ENCODE measurements at places on chromosomes 13 and 19.

DNA sequence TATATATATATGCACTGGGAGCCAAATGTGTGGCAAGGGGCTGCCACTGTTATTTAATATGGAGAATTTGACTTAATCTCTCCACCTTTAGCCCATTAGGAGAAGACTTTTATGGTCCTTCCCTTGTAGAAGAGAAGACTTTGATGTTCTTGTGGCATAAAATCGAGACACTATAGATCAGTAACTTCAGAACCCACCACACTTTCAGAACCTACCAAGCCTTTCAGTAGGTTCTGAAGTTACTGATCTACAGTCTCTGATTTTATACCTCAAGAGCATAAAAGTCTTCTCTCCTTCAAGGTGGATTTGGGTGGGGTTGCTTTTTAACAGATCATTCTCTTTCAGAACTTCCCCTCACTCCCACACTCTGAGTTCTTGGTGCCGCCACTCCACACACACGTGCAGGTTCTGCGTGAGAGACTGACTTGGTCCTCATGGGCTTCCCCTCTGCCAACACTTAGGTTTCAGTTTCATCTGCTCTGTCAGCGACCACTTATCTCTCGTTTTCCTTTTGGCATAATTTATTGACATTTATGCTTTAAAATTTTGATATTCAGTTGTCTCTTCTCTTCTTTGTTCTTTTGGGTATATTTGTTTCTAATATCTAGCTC is 213.4 kb upstream of the PCDH17 start:
- no peak for DNase-seq

GRCh38 chr13:33642374-33643065 is 175.4 kb upstream of the RFC3 start:
- DNase-seq: no peak

- DNase-seq: no peak
These were observed 8.4 kb upstream of the CYP2B6 start for GRCh38 chr19:40982594-40983101.

GRCh38 chr13:106314417-106314816 is 221.0 kb downstream of the EFNB2 start:
- no peak for DNase-seq

DNA sequence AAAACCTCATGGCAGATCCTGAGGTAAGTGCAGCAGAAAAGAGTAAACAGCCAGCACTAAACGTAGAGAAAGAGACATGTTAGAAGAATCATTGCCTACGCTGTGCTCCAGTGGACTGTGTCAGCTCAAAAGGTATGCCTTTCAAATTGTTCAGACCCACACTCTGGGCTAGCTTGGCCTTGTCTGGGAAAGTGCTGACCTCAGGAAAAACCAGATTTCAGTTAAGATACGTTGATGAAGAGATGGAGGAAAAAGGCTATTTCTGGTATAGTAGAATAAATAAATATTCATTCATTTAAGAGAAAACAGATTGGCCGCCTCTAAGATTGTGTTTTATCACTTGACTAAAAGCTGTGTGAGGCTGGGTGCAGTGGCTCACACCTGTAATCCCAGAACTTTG is 9.6 kb upstream of the SUCLA2 start:
- DNase-seq: no peak

GRCh38 chr19:8000298-8001038 is 5.0 kb downstream of the ELAVL1 start:
- DNase-seq: no peak

DNA sequence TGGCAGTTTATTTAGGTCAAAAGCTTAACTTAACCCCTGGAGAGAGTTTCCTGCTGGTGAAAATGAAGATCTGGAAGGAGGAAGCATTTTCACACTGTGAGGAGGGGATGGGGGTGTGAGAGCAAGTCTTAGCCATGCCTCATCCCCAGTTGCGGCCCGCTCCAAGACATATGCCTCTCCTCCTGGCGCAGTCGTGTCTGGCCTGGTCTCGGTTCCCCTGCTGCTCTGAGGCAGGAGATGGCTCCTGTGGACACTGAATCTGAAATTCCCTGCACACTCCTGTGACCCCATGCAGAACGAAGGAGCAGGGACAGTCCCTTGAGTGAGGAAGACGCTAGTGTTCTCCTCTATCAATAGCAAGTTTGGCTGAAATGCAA is 360 bp upstream of the ZNF69 start:
- no peak for DNase-seq

GRCh38 chr19:16702123-16702522 is 17.5 kb upstream of the NWD1 start:
- DNase-seq: no peak

- no peak for DNase-seq
These were observed 9.4 kb upstream of the SBK3 start for GRCh38 chr19:55554741-55555152.

DNA sequence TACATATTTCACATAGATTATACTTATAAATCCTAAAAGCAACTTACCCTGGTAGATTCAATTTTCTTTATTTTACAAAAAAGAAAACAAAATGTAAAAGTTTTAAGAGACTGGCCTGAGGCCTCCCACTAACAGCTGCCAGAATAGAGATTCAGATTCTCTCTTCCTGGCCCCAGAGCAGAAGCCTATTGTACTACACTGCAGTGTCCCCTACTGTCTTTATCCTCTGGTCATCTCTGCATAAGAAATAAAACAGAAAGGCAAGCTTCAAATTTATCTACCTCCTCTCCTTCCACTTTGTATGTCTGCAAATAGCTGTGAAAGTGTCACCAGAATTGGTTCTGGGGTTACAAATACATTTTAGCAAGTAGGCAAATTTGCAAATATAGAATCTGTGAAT is 1004.1 kb upstream of the PCDH9 start:
- DNase-seq: peak; percentile 7

DNA sequence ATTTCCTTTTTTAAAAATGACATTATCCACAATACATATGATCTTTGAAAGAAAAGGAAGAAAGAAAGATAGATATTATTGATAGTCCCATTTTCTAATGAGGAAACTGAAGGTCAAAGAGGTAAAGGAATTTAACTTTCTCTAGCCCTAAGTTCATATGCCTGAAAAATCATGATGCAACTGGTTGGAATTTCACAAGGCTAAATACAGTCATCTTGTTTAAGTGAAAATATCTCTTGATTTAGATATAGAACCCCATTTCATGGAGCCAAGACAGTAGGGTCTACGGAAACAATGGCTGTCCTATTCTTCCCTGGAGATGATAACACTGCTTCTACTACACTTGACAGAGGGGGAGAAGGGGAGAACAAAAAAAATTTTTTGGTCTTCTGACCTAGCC is 366.2 kb downstream of the DNAJC15 start:
- DNase-seq: no peak

DNA sequence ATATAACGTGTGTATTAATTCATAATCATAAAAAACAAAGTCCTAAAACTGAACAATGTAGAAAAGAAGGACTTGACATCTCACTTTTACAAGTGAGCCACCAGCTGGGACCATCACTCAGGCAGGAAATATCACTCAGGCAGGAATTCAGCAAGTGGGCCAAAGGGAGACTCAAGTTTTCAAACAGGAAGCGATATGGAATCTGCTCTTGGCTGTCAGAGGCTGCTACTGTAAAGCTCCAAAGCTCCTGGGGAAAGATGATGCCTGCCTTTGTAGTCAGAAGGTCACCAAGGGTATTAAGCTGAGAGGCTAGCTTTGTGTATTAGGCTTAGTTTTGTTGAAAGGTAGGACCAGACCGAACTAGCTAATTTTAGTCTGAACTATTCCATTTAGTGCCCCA is 5.5 kb upstream of the AKAP11 start:
- no peak for DNase-seq

DNA sequence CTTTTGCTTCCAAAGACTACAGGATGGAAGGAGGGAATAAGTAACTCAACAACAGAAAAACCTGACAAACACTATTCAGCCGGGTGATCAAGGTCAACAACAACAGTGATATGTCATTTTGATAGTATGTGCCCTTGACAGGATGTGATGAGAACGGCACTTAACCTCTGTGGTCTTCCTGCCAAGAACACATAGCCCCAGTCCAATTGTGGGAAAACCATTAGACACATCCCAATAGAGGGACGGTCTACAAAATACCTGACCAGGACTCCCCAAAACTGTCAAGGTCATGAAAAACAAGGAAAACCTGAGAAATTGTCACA is 43.1 kb upstream of the AMER2 start:
- no peak for DNase-seq

DNA sequence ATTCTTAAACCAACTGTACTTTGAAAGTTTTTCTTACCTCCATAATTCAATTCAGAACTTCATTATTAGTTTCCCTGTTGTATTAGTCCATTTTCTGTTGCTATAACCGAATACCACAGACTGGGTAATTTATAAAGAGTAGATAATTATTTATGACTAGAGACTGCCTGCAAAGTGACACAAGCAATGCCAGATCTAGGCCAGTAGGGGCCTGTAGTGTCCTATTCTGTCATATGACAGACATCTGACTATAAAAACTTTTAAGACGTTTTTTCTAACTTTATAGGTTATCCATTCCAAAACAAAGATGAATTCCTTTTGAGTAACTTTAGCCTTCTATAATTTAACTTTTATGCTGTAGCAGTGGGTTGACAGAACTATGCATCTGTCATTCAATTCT is 2783.8 kb downstream of the PCDH9 start:
- no peak for DNase-seq

DNA sequence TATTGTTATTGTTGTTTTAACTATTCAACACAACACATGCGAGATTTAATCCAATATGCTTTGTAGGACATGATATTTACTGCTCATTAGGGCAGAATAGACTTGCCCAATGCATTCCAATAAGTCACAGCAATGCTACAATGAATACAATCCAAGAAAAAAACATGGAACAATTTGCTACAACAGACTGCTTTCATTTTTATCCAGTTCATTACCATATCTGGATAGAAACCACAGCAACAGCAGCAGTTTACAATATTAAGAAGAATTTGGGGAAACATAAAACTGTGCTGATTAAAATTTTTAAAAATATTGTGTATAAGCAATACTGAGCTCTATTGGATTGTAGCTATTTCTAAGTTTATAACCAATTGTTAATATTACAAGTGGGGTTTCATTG is 833.0 kb downstream of the DIAPH3 start:
- no peak for DNase-seq

DNA sequence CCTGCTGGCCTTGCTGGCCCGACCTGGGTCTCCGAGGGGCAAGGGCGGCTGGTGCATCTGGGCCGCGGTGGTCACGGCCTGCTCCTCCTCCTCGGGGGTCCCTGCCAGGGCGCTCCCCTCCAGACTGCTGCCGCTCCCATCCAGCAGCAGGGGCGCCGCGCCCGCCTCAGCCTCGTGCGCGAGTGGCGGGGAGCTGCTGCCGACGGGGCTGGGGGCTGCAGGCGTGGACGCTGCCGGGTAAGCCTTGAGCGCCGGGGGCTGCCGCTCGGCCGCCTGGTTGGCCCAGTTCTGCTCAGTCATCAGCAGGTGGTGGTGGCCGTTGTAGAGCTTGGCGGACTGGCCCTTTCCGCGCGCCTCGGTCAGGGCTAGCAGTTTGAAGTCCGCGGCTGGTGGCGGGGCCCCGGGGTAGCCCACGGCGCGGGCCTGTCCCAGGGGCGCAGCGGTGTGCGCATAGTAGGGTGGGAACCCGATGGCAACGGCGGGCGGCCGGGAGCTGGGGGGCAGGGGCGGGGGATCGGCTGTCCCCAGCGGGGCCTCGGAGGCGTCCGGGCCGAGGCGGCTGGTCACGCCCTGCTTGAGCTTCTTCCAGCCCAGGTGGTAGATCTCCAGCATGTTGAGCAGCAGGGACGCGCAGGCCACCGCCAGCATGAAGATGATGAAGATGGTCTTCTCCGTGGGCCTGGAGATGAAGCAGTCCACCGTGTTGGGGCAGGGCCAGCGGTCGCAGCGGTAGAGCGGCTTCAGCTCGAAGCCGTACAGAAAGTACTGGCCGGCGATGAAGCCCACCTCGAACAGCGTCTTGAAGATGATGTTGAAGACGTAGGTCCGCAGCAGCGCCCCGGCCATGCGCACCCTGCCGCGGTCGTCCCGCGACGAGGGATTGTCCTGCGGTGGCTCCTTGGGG is 18.6 kb downstream of the GJA3 start:
- no peak for DNase-seq

GRCh38 chr13:50758796-50759195 is 84.7 kb downstream of the DLEU7 start:
- DNase-seq: no peak

DNA sequence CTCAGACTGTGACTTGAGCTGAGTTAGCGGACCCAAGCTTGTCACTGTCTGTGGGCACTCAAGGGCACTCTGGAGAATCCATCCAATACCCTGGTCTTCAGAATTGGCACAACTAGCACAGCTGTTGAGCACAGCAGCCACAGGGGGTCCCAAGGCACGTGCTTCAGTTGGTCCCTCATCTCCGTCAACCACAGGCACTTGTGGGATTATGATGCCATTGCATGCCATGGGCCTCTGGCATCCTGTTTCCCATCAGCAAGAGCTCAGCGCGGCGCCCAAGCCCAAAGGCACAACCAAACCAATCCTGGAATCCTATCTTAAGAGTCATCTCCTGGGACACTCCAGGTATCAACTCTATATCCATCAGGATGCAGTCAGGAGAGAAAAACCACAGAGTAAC is 3.7 kb upstream of the B3GNT8 start:
- no peak for DNase-seq

DNA sequence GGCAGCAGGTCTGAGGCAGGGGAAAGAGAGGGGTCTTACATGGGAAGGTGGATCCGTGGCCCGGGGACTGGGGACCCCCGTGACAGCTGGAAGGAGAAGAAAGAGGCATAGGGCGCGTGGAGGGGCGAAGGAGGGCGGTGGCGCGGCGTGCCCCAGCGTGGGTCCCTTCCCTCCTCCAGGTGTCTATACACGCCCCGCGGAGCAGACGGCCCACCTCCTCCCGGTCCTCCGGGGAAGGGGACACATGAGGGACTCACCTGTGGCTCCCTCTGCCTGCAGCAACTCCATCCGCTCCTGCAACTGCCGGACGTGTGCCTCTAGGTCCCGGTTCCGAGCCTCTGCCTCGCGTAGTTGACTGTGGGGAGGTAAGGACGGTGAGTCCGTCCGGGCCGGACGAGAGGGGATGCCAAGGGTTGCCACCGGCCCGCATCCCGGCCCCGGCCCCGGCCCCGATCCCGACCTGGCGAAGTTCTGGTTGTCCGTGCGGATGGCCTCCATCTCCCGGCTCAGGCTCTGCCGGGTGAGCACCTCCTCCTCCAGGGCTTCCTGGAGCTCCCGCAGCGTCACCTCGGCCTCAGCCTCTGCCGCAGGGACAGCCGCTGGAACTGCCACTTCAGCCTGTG is 2.4 kb upstream of the SIX5 start:
- no peak for DNase-seq

- no peak for DNase-seq
These were observed 27.2 kb downstream of the WDR62 start for GRCh38 chr19:36081894-36082293.

DNA sequence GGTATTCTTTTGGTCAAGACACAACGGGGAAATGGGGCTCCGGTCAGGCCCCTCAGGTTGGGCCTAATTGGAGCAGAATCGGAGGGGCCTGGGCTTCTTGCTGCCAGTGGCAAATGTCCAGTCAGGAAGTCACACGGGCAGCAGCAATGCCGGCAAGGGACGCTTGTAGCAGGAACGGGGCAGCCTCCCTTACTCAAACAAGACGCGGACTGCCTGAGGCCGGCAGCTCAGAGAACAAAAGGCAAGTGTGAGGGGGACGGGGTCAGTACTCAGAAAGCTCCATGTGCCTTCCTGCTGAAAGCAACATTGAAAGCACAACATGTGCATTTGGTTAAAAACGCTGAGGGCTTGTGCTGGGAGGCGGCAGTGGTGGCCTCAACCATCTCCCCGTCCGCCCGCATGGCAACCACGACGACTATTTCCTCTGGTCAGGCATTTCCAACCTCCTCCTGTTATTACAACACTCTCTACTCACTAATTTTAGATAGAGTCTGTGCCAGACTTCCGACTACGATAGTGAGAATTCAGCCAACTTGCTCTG is 20.5 kb upstream of the RASA3 start:
- DNase-seq: no peak

- DNase-seq: no peak
These were observed 1030.4 kb downstream of the SLITRK5 start for GRCh38 chr13:88701551-88701950.
